ENCODE measurements at places on chromosomes 1 and 21. TPM values are rescaled to one million over a fixed set of nuclear protein-coding genes. Genes with fewer than 3 reads are reported as not detected.

DNA sequence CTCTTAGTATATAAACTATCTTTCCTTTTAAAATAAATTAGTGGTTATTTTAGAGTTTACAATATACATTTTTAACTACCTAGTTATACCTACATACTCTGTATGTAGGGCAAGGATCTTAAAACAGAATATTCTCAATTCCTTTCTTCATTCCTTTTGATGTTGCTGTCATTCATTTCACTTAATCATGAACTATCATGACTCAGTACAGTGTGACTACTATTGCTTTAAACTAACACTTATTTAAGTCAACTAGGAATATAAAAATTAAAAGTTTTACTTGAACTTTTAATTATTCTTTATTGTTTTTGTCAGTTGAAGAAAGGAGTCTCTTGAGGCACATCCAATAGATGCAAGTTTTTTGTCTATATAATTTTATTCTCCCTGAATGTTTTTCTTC lies 726.4 kb downstream of the BRINP3 start:
- no peak overlapping the region for H3K27ac ChIP-seq
- H3K4me1 ChIP-seq, result no peaks in the 10 kb centered on the region
- H3K4me3 ChIP-seq, result no peak overlapping the region
- DNase-seq, result no peak
- no peaks in the 10 kb centered on the region for H3K36me3 ChIP-seq

DNA sequence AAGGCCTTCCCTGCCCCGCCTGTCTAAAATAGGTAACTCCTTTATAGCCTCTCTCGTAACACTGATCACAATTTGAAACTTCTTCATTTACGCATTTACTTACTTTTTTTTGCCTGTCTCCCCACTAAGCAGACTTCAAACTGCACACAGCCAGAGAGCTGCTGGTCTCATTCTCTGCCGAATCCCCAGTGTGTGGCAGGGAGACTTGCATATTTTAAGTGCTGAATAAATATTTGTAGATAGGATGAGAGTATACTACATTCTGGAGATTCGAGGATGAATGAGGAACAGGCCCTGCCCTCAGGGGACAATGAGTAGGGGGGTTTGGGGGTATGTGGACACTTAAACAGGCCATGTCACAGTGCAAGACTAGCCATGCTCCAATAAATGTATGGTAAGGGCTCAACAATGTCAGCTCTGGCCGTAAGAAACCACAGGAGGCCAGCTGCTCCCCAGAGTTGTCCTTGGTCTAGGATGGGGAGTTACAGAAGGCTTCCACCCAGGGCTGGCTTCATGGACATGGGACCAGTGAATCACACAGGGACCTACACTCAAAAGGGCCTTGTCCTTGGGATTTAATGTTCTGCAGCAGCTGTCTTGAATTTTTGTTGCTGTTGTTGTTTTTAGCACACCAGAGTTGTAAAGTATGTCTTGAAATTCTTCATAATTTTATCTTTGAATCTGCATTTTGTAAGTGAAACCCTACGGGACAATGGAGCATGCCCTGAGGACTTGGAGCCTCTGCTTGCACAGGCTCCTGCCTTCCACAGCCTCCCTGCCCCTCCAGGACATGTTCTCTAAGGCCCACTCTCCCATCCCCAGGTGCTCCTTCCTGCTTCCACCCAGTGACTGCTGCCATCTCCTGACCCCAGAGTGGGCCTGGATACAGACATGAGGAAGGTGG lies 8.5 kb downstream of the DIO1 start:
- H3K4me1 ChIP-seq, result peaks cover 5% of the 10 kb centered on the region
- H3K4me3 ChIP-seq, result no peak overlapping the region
- no peaks in the 10 kb centered on the region for H3K27me3 ChIP-seq
- no peak overlapping the region for H3K27ac ChIP-seq

- H3K27ac ChIP-seq, result no peak overlapping the region
- no peaks in the 10 kb centered on the region for H3K27me3 ChIP-seq
- no peaks in the 10 kb centered on the region for H3K4me1 ChIP-seq
- DNase-seq, result no peak
- no peak overlapping the region for H3K4me3 ChIP-seq
These were observed 99.6 kb downstream of the ELAVL4 start for GRCh38 chr1:50208315-50208714.

GRCh38 chr1:84574936-84575335 lies 696 bp upstream of the CTBS start:
- no peaks in the 10 kb centered on the region for H3K27me3 ChIP-seq
- no peaks in the 10 kb centered on the region for H3K36me3 ChIP-seq

Gene RAD54L
- not detected for total RNA-seq

All from gastrocnemius medialis (tissue), 4 donors.